ENCODE measurements at places on chromosomes 4 and X.

GRCh38 chr4:61173799-61174198 is 26.3 kb upstream of the ADGRL3 start:
- DNase-seq, result no peak

GRCh38 chrX:78931814-78932213 is 13.4 kb upstream of the P2RY10 start:
- DNase-seq, result no peak

GRCh38 chr4:180041576-180041975 is 2201.6 kb upstream of the TENM3 start:
- no peak for DNase-seq

DNA sequence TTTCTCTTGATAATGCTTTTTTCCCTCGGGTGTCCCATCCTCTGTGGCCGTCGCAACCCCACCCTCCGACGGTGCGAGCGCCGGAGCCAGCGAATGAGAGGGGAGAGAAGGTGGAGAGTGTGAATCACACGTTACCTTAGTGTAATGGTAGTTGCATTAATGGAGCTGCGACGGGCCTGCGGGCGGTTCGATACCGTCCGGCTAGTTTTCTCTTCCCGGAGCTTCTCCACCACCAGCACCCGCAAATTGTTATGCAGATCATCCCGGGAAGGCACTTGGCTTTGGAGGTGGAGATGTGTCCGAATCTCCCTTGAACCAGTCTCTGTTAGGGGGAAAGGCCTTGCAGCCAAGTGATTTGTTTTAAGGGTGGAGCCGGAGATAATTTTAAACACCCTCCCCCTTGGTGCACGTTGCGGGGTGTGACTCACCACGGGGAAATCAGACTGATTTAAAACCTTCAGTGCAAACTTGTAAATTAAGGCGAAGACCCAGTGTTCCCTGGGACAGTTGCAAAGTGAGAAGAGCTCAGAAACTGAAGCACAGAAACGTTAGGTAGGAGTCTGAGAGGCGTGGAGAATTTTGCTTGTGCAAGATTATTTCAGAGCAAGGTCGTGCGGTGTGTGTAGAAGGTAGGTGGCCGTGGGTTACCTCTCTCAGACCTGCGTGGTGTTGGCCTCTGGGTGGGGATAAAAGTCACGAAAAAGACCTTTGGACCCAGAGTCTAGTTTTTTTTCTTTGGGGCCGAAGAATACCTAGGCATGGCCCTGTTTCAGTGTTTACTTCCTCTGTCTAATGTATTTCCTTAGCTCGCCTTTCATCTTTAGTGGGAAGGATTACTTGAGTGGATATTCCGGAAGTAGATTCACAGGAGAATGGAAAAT is 1.3 kb downstream of the AFF1 start:
- DNase-seq, result no peak

DNA sequence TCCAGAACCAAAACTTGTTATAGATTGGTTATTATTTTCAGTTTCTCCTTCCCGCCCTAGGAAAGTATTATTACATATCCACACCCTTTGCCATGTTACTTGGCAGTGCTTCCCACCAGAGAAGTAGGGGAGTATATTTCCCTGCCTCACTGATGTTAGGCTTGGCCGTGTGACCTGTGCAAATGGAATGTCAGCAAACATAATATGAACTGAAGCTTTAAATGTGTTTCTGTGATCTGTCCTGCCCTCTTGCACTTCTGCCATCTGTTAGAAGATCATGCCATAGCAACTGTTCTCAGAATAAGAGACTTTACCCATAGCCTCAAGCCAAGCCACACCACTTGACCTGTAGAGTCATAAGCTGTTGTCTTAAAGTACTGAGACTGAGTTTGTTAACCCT is 36.7 kb upstream of the NEUROG2 start:
- peak; percentile 2 for DNase-seq

DNA sequence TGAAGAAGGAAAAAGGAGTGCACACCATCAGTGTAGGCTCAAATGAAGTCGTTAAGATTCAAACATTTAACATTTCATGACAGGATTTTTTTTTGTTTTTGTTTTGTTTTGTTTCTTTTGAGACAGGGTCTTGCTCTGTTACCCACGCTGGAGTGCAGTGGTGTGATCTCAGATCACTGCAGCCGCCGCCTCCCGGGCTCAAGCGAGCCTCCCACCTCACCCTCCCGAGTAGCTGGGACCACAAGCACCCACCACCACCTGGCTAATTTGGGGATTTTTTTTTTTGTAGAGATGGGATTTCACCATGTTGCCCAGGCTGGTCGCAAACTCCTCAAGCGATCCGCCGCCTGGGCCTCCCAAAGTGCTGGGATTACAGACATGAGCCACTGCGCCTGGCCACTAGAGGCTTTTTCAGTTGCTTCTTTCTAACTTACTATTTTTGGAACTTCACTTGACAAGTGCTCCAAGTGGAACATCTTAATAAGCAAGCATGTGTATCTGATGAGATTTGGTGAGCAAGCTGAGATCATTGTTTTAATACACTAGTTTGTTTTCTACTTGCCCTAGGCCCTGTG is 78.9 kb upstream of the CNKSR2 start:
- no peak for DNase-seq

DNA sequence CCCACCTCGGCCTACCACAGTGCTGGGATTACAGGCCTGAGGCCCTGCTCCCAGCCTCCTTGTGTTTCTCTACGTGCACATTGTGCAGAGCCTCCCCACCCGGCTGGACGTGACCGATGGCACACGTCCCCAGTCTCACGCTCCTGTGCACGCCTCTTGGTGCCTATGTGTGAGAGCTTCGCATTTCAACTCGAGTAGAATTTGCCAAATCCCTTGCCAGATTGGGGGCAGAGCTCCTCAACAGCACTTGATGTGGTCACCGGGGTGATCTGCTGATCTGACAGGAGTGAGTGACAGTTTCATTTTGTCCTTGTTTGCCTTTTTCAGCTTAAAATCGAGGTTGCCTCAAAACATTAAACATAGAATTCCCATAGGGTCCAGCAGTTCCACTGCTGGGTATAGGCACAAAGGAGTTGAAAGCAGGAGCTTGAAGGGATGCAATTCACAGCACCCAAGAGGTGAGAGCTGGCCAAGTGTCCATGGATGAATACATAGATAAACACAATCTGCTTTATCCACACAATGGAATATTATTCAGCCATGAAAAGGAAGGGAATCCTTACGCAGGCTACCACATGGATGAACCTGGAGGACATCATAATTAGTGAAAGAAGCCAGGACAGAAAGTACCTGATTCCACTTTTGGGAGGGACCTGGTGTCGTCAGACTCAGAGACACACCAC is 17.6 kb downstream of the TMEM187 start:
- no peak for DNase-seq

All from fibroblast of skin of left biceps (primary cell).